Amygdala (tissue), 56 donors: ENCODE measurements at places on chromosomes 5 and 9.
A peak's percentile ranks its signal among the peaks of the same experiment; 100 is the strongest.

DNA sequence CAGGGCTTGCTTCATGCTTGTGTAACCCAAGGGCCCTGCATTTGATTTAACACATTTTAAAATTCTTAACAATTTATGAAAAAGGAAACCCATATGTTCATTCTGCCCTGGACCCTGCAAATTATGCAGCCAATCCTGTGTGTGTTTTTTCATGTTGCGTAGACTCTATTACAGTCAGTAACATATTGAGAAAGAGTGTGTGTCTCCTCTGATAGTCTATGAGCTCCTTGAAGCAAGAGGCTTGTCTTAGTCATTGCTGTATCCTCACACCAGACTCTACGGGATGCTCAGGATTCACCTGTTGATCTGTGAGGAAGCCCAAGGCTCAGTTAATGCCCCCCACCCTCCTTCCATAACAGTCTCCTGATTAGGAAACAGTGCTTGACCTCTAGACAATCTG lies 177.3 kb upstream of the DMAC1 start:
- no peak for DNase-seq

- no peak for DNase-seq
Measured at GRCh38 chr9:31321256-31321655, 1063.2 kb upstream of the ACO1 start.

DNA sequence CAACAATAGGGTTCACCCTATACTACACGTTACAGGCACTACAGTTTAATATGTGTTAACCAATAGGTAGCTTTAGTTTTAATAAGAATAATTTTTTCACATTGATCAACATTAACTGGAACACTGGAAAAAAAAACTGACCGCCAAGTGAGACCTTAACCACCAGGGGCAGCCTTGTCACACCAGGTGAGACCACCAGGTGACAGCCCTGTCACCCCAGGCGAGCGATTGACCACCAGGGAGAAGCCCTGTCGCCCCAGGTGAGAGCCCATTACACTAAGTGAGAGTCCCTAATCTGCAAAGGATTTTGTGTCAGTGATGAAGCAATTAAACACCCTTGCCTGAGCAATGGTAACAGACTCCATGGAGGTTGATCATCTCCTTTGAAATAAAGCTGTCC lies 75.4 kb upstream of the SYK start:
- DNase-seq = no peak

GRCh38 chr5:151671950-151672349 lies 14.8 kb downstream of the SPARC start:
- no peak for DNase-seq

DNA sequence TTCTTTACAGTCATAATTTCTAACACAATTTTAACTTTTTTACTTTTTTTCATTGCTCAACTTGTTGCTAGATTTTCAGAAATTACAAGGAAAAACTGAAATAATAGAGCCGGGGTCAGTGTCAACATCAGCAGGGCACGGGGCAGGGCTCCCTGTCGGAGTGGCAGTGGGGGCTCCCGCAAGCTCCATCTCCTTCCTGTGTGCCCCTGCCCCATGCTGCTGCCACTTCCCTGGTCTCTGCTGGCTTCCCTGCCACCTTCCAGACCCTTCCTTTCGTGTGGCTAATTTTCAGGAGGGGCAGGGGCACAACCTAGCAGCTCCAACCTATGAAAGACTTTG lies 1.0 kb upstream of the EXOC3 start:
- no peak for DNase-seq

DNA sequence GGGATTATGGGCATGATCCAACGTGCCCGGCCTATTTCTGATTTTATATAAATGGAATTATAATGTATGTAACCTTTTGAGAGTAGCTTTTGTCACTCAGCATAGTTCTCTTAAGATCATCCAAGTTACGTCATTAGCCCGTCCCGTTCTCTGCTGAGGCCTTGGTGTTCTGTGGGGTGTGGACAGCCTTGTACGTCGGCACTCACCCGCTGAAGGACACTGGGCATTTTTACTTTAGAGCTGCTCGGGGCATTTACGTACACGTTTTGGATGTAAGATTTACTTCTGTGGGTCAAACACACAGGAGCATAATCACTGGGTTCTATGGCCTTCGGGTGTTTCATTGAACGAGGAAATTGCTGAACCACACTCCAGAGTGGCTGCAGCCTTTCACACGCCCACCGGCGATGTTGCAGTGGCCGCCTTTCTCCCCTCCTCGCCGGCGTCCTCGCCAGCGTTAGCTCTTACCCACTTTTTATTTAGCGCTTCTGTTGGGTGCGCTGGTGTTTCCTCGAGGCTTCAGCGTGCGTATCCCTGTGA lies 101.8 kb downstream of the EHMT1 start:
- DNase-seq = no peak

GRCh38 chr5:157476702-157477408 lies 16.8 kb downstream of the NIPAL4 start:
- peak; percentile 13 for DNase-seq

GRCh38 chr9:87387351-87388011 lies 110.2 kb upstream of the DAPK1 start:
- DNase-seq = no peak

DNA sequence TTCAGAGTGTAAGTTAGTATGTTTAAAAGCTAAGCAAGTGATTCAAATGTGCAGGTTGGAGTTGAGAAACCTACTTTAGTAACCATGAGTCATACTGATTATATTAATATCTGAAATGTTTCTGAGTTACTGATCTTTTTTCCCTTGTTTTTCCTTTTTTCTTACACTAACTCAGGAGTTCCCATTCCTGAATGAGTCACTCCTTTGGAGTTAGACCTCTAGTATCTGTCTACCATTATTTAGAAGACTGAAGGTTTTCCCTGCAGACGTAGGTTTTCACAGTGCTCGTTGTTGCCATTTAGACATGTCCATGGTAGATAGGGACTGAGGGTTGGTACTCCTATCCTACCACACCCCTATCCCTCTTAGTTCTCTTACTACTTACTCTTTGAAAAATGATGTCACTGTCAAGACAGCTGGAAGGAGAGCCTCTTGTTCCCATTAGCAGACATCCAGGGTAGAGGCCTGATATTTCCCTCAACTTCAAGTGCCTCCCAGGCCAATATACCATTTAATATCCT lies 20.2 kb downstream of the OCLN start:
- no peak for DNase-seq

DNA sequence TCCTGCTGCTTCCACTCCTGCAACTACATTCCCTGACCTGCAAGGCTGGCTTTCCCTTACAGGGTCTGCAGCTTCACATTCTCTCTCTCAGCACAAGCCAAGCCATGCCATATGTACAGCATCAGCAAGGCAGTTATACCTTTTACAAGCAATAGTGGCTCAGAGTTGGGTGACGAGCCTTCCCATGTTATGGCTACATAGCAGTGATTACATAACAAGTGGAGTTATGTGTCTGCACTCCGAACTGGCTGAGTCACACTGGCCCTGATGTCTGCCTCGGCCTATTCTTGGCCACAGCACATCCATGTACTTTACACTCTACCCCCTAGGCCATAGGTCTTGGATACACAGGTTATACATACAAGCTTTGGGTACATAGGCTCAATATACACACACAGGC lies 52.0 kb upstream of the SNCAIP start:
- no peak for DNase-seq

DNA sequence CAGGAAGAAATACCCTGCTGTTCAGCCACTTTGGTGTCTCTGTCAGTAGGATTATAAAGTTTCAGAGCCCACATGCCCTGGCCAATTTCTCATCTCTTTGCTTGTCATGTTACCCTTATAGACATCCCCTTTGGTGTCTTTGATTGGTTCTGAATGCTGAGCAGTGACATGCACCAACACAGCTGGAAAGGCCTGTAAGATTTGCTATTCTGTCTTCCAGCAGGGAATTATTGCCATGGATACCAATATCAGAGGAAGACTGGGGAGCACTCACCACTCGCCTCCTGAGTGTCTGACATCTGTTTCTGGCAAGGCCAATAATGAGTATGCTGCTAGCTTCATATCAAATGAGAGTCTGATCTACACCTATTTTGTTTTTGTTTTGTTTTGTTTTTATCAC lies 34.4 kb downstream of the RAB3C start:
- no peak for DNase-seq

DNA sequence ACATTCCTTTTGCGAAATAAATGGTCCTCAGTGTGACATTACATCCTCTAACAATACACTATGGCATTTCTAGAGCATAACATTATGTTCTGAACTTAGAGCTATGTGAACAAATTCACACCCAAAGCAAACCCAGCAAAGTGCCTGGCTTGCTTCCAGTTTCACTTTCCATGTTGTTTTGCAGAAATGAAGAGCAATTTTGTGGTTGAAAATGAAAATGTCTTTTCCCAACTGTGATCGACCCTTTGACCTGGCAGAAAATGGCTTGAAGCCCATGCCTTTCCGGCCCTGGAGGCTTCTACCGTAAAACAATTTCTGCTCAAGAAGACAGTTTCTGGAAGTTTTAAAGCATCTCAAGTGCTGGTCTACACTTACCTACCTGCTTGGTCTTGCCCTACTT lies 344.7 kb upstream of the RGMB start:
- peak; percentile 9 for DNase-seq

DNA sequence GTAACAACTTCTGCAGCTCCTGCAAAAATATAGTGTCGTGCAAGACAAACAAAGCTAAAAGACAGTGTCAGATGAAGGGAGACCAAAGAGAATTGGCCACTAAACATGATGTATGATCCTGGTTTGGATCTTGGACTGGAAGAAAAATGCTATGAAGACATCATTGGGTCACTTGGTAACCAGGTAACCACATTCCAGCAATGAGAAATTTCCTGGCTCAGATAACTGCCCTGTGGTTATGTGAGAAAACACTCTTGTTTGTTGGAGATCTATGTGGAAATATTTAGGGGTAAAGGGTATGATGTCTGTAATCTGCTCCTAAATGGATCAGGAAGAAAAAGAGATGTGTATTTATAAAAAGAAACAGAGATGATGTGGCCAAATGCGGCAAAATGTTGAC lies 45.5 kb upstream of the ANKRD33B start:
- DNase-seq = no peak

DNA sequence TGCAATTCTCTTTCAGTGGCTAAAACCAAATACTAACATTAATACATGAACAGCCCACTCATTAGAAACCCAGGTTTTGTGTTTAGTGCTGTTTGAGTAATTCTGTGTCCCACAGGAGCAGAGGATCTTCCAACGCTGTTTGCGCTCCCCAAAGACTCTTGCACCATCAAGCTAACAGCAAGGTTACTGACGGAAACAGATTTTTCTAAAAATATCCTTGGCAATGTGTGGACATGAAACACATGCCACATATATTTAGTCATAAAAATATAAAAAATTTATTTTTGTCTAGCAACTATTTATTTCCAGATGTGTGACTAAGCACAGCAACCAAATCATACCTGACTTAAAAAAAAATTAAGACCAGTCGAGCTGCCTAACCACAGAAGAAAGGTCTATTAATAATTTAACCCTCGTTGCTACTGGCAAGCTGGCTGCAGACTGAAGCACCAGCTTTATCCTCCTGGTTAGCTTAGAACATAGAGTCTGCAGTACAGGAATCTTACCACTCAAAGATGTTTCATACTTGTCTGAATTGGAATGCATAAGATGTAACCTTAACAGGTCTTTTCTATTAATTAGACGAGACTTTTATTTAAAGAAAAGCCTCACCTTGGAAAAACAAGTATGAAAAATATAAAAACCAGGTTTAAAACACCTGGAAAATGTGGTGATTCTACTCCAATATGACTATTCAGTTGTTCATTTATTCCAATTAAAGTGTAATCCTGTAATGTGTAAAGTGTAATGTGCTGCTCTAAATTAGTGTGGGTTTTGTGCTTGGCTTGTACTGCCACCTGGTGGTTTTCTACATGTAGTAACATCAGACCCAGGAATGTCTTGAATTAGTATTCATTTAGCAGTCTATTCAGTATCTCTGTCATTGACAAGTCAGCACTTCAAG lies 272.5 kb downstream of the EPB41L4A start:
- DNase-seq = peak; percentile 14

GRCh38 chr5:40877371-40877988 lies 31.8 kb upstream of the C7 start:
- no peak for DNase-seq

- no peak for DNase-seq
Measured at GRCh38 chr9:24901319-24901718, 355.6 kb upstream of the IZUMO3 start.

GRCh38 chr5:141560151-141560550 lies 58.6 kb downstream of the DIAPH1 start:
- DNase-seq = no peak

DNA sequence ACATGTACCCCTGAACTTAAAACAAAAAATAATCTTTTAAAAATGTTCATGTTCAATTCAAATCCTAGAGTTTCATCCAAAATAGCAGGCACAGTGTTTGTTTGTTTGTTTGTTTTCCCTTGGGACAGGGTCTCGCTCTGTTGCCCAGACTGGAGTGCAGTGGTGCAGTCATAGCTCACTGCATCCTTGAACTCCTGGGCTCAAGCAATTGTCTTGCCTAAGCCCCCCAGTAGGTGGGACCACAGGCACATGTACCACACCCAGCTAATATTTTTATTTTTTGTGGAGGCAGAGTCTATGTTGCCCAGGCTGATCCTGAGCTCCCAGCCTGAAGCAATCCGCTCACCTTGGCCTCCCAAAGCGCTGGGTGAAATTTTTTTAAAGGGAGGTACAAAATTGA lies 5.0 kb upstream of the POLR1E start:
- DNase-seq = no peak

DNA sequence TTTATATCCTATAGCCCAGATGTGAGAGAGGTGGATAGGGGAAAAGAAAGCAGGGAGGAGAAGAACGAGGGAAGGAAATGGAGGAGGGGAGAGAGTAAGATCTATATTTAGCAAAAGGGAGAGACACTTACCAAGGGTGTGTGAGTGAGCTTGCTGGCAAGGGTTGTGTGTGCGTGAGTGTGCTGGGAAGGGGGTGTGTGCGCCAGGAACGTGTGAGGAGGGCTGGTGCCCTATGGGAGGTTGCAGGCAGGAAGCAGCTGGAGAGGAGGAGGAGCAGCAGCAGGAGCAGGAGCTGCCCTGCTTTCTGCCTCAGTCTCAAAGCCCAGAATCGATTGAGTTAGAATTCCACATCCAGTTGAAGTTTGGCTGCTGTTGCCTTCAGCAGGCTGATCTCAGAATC lies 148.3 kb upstream of the RUSC2 start:
- no peak for DNase-seq

- DNase-seq = no peak
Measured at GRCh38 chr9:106784076-106784475, 78.9 kb upstream of the ZNF462 start.

DNA sequence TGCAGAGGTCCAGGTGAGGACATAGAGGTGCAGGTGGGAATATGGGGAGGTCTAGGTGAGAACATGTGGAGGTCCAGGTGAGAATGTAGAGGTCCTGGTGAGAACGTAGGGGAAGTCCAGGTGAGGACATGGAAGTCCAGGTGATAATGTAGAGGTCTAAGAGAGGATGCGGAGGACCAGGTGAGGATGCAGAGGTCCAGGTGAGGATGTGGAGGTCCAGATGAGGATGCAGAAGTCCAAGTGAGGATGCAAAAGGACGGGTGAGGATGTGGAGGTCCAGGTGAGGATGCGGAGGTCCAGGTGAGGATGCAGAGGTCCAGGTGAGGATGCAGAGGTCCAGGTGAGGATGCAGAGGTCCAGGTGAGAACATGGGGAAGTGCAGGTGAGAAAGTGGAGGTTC lies 133.8 kb downstream of the MRPL36 start:
- no peak for DNase-seq
